ENCODE measurements at places on chromosomes 1 and 21.

GRCh38 chr1:152880316-152880715, 2.2 kb downstream of the SMCP start:
- no peak for DNase-seq

GRCh38 chr1:15386164-15386749, 23.4 kb upstream of the EFHD2 start:
- peak; percentile 70 for DNase-seq

GRCh38 chr1:229759037-229759435, 133.0 kb downstream of the URB2 start:
- no peak for DNase-seq

GRCh38 chr1:156050376-156050775, 3.2 kb downstream of the UBQLN4 start:
- DNase-seq, result no peak

DNA sequence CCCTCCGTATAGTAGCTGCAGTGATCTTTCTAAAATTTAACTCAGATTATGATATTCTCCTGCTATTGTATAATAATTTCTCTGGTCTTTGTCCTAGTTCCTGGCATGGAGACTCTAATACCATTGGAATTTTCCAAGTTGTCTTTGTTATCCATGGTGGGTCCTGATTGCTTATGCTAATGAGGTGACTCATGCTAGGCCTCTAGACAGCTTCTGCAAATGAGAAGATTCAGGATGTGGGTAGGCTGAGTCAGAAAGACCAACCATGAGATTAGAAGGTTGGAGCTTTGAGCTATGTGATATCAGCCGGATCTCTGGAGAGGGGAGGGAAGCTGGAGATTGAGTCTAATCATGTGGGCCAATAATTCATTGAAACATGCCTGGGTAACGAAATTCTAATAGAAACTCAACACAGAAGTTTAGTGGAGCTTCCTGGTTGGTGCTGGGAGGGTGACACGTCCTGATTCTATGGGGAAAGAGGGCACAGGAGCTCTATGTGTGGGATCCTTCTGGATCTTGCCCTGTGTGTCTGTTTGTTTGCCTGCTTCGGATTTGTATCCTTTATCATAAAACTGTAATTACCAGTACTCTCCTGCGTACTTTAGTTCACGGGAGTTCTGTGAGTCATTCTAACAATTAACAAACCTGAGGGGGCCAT, 73.2 kb upstream of the CNIH3 start:
- DNase-seq, result no peak

DNA sequence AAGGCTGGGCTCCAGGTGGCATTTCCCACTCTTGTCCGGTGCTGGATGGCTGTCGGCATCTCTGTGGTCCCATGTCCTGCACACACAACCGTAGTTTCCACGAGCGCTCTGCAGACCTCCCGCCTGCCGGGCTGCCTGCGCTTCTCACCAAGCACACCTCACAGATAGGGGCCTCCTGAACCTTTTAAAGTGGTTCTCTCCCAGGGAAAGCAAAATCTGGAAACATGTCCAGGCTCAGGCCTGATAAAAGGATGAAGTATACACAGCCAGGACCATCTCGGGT, 46.2 kb downstream of the CAPN9 start:
- DNase-seq, result no peak

- no peak for DNase-seq
Observed at GRCh38 chr1:194076646-194077045, 890.2 kb upstream of the B3GALT2 start.

DNA sequence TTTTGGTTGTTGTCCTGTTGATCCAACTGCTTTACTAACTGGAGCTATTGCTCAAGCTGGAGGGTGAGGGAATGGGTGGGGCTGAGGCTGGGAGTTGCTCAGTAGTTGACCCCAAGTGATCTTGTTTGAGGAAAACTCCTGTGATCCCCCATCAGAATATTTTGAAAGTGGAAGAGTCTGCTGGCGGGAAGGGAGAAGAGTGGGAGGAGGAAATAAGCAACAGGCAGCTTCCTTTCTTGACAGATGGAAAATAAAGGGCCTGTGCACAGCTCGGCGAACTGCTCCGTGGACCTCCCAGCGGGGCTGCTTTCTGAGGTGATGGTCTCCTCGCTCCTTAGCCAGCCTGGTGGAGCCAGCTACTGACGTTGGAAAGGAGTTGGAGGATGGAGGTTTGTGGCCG, 199.1 kb upstream of the LMO4 start:
- no peak for DNase-seq

DNA sequence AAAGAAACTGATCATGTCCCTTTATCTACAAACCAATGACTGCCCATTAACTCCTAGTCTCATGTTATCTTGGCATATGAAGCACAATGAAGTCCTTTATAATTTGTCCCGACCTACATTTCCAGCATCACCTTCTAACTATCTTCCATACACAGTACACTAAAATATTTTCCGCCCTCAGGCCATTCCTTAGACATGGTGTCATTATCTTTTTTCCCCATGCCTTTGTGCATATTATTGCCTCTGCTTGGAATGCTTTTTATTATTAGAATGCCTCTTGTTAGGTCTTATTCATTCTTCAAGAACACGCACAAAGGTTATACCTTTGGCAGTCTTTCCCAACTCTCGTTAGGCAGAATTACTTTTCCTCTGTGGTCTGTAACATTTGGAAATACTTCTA, 39.6 kb downstream of the ATG4C start:
- no peak for DNase-seq

- no peak for DNase-seq
Observed at GRCh38 chr1:119327450-119328155, 41.0 kb upstream of the HAO2 start.

- no peak for DNase-seq
Observed at GRCh38 chr1:94265011-94265422, 27.6 kb upstream of the ARHGAP29 start.

GRCh38 chr1:182962554-182963115, 9.7 kb upstream of the SHCBP1L start:
- no peak for DNase-seq

- DNase-seq, result no peak
Observed at GRCh38 chr1:243399561-243400155, 143.8 kb downstream of the SDCCAG8 start.

GRCh38 chr1:208029381-208030287, 118.7 kb upstream of the CD34 start:
- DNase-seq, result no peak

DNA sequence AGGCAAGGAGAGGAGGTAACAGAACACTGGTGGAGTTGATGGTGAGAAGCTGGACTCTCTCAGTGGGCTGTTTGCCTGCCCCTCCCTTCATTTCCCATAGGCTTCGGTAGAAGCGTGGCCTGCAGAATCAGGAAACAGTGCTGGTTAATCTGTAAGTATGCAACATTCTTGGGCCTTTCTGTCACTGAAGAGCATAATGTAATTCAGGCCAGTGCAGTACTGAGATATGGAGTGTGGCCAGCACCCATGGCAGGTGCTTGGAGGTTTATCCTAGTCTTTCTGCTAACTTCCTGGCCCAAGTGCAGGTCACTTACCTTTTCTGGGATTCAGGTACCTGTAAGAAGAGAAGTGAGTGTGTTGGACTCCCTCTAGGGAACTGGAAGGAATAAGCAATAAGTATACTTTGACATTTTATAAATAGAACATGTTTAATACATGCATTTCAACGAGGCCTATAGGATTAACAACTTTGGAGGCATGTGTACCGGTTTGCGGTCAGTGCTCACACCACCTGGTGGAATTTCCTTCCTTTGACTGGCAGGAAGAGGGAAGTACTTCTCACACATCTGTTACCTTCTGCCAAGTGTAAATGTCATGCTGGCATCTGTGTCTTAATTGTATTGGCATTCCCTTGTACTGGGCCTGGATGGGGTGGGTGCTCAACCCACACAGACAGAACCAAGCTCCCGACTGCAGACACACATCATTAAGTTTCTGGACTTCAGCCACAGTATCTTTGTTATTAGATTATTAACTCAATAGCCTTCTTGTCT, 105.5 kb downstream of the KIF26B start:
- DNase-seq, result no peak

DNA sequence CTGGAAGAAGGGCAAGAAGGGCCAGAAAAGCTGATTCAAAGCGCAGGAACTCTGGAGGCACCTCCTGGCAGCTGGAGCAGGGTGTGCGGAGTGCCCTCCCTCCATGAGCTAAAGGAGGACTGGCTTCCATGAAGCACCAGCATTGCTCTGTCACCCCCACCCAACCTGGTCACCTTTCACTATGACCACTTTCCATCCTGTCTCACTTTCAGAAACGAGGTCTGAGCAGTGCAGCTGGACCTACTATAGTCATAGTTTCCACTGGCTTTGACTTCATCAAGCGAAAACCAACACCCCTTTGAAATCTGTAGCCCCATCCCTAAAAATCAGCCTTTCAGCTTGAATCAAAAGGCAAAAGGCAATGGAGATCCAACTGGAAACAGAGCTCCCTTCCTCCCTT, 84.8 kb upstream of the CACNA1E start:
- DNase-seq, result no peak

DNA sequence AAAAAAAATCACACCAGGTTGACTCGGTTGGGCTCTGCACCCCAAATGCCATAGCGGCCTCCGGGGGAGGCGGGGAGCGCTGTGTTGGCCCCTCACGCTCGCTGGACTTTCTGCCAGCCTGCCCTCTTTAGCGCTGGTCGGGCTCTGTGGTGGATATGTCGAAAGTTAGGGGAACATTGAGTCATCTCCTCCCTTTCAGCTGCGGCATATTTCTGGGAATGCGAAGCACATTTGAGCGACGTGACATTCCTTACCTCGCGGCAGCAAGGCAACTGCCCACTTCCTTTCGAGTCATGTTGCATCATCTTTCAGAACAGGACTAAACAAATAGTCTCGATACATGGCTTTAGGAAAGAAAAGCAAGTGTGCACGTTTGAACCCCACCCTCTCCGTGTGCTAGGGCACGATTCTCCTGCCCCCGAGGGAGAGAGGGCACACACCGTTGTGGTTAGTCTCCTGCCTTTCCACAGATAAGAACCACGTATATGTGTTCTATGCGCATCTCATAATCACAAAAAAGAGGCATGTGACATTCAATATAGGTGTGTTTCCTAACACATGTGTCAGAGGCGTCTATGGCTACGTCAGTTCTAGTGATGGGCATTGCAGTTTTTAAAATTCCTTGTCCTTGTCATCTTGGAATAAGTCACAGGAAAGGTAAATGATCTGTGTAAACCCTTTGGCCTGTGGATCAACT, 105.9 kb upstream of the SLC45A1 start:
- DNase-seq, result no peak

DNA sequence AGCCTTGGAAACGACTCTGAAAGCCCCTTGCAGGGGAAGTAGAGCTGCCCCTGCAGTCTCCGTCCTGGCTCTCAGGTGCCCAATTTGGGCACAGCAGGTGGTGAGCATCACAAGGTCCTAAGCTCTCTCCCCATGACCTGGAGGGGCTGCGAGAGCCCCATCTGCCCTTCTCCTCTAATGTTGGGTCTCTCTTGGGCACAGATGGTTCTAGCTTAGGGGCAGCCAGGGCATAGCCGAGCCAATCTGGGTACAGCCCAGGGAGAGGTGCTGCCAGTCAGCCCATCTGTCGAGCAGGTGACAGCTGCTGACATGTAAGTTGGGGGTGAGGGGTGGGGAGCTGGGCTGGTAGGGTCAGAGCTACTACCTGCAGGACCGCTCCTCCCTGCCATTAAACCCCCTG, 50.7 kb downstream of the SYT2 start:
- no peak for DNase-seq

DNA sequence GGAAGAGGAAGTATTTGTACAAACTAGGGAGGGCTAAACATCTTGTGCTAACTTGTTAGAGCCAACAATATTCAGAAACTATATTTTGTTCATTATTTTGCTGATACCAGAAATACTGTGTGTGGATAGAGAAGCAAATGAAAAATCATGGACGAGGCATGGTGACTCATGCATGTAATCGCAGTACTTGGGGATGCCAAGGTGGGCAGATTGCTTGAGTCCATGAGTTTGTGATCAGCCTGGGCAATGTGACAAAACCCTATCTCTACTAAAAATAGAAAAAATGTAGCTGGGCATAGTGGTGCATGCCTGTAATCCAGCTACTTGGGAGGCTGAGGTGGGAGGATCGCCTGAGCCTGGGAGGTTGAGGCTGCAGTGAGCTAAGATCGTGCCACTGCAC, 13.4 kb downstream of the LRRC41 start:
- no peak for DNase-seq

DNA sequence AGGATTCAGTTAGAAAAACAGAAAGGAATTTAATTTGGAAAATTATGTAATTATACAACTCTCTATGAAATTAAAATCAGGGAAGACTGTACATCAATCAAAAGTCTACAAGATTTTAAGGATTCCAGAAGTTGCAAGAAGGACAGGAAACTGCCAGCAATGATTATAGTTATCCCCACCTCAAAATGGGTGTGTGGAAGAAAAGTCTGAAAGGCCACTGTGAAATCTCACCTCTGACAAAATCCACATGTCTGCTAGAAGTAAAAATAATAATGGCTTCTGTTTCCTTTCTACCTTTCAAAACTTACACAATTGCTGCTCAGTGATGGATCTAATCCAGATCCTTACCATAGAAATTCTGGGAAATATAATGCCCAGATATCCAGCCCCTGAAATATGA, 708.1 kb upstream of the ADGRL4 start:
- no peak for DNase-seq

DNA sequence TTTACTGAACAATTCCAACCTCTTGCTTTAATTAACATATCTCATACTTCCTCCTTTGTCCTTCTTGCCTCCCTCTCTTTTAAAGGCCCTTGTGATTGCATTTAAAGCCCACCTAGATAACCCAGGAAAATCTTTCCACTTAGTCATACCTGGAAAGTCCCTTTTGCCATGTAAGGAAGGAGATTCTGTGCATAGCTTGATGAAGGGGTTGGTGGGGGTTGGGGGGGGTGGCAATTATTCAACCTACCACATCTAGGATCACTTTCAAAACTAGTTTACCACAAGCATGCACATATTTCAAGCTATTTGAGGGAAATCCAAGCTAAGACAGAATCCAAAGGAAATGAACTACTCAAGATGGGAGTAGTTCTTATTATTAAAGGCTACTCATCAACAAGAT, 249.1 kb upstream of the PTBP2 start:
- DNase-seq, result no peak

- DNase-seq, result no peak
Observed at GRCh38 chr1:230392536-230392909, 33.6 kb downstream of the PGBD5 start.

- DNase-seq, result no peak
Observed at GRCh38 chr1:202349206-202349928, 868 bp downstream of the PPP1R12B start.

GRCh38 chr1:54777011-54777410, 12.7 kb upstream of the PARS2 start:
- no peak for DNase-seq

- no peak for DNase-seq
Observed at GRCh38 chr1:25546193-25546592, 2.8 kb downstream of the LDLRAP1 start.

DNA sequence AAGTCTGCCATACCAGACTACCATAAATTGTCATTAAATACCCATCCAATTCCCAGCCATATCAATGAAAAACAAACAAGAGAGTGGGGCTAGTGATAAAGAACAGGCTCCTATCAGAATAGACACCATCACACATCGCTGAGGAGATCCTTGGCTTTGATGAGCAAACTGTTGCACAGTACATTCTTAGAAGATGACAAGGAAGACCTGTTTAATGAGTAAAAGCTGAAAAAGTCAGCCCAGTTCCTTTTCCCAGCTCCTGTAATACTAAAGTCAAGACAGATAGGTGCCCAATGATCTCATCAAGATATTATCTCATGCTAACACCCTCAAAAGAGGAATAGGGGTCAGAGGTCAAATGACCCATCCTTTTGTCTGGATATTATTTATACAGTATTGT, 164.5 kb upstream of the COA6 start:
- no peak for DNase-seq

All from natural killer cell treated with Interleukin-12 subunit alpha and Interleukin-12 subunit beta and Interleukin-15 and Interleukin-18, amount 100 ng/mL, for 72 hours (primary cell).